DMS 273 treated with DMSO at 0.1 percent for 48 hours (cell line): ENCODE measurements at places on chromosomes 11 and 22.

GRCh38 chr11:20132667-20133039, 27.6 kb downstream of the DBX1 start:
- no peak for DNase-seq

- DNase-seq = no peak
Observed at GRCh38 chr11:124113890-124114289, 1.4 kb upstream of the VWA5A start.

- DNase-seq = no peak
Observed at GRCh38 chr11:116896211-116896610, 58.8 kb upstream of the APOA1 start.

DNA sequence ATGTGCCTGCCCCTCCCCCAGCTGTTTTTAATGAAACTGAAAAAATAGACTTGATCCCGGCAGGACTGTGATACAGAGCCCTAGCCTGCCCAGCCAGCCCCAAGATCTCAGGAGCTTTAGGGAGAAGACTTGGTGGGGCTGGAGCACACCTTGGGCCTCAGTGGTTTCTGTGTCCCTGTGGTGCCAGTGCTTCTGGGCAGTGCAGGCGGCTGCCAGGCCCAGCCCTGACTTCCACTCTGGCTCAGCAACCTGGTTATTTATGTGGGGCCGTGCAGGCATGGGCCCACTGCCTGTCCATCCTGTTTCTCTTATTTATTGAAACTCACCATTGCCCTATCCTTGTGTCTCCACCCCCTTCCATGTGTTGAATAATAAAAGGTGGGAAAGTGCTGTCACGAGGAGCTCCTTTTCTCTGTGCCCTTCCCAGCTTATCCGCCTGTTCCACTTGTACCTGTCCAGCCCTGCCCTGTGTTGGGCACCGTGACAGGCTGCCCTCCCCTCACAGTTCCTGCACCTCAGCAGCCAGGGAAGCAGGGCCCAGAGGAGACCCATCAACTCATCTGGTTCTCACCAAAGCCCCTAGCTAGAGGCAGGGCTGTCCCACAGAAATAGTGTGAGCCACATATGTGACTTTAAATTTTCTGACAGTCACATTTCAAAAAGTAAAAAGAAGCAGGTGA, 20.2 kb downstream of the RELT start:
- no peak for DNase-seq

DNA sequence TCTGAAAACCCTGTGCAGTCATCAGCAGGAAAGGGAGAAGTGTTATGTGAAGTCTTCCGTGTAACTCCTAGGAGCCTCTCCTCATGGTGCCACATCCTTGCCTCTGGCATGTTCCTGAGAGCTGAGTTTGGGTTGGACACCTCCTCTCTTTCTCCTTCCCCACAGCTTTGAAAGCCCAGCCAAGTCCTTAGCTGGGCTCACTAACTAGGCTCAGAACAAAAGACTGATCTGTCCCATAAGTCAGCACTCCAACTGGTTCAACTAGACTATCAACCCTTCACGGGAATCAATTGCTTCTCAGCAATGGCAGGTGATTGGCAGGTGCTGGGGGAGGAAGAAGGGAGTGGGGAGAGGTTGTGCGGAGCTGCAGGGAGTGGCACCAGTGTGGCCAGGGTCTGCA, 509.9 kb upstream of the B3GAT1 start:
- no peak for DNase-seq

DNA sequence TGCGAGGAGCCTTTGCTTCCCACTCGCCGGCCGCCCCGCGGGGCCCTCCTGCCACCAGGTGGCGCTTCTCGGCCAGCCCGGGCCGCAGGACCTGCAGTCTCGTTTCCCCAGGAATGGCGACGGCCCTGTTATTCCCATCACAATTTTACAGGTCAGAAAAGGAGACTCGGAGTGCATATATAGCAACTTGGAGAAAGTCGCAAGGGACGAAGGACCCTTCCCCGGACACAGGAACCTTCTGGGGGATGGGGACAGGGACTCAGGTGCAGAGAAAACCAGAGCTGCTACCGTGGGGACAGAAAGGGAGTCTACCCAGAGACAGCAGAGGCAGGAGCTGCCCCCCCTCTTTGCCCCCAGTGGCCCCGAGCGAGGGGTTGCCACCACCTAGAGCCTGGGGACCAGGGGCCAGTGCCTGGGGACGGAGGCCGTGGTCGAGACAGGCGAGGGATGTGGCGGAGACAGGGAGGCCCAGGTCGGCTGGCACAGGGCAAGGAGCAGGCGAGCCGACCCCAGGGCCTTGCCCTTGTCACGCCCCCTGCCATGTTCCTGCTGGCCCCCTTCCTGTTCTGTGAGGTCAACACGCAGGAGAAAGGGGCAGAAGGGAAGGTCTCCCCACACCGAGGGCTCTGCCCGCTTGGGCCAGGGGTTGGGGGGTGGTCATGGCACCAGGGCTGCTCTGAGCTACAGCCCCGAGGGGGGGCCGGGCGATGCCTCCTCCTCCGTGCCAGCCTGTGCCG, 3.5 kb upstream of the KRTAP5-6 start:
- no peak for DNase-seq

DNA sequence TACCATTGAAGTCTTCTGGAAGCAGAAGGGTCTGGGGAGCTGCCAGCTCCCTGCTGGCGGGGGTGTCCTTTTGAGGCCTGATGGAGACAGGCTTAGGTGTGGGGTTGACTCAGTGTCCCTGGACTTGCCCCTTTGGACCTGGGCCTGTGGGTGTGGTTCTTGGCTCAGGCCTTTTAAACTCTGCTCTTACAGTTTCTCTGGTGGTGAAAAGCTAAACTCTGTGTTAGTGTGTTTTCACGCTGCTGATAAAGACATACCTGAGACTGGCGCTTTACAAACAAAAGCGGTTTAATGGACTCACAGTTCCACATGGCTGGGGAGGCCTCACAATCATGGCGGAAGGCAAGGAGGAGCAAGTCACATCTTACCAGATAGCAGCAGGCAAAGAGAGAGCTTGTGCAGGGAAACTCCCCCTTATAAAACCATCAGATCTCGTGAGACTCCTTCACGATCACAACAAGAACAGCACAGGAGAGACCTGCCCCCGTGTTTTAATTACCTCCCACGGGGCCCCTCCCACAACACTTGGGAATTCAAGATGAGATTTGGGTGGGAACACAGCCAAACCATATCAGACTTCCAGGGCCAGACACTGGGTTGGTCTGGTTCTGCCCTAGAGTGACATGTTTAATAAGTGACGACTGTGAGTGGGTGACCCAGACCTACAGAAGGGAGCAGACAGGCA, 26.5 kb downstream of the GRAMD4 start:
- DNase-seq = no peak

DNA sequence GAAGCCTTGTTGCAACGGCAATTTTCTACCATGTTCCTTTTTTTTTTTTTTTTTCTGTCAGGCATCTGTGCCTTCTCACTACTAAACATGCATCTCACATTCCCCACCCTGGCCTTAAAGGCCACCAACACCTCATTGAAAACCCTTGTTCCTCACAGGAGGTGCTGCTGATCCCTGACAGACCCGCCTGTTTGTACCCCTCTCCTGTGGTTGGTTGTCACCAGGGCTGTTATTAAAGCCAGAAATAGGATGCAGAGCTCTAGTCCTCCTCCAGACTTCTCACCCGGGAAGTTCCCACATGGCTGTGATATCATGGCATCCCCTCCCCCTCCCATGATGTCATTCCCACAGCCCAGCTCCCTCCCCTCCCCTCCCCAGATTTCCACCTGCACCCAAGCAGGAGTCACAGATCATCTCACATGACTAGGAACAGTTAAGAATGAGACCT, 302.8 kb upstream of the NCAM1 start:
- no peak for DNase-seq
